AG04450 (cell line): ENCODE measurements at places on chromosomes 5 and 9.

GRCh38 chr5:128984480-128984879, 19.2 kb downstream of the SLC27A6 start:
- no peak for DNase-seq

DNA sequence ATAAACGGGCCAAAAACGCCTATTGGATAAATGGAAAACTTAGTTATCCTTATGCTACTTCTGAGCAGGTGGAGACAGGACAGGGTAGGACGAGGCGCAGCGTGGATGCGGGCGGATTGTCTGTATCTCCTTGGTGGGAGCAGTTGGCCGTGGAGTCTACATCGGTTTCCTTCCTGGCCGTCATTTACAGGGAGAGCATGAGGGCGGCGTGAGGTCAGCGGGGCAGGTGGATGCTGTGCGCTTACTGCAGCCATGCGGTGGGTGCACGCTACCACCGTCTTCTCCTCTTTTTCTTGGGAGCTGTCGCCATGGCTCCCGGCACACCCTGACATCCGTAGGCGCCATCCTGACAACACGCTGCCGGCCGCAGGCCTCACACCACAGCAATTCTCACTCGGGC, 121.3 kb downstream of the ADAMTS2 start:
- no peak for DNase-seq

- peak; percentile 20 for DNase-seq
Measured at GRCh38 chr5:38925154-38925925, 79.5 kb downstream of the OSMR start.

DNA sequence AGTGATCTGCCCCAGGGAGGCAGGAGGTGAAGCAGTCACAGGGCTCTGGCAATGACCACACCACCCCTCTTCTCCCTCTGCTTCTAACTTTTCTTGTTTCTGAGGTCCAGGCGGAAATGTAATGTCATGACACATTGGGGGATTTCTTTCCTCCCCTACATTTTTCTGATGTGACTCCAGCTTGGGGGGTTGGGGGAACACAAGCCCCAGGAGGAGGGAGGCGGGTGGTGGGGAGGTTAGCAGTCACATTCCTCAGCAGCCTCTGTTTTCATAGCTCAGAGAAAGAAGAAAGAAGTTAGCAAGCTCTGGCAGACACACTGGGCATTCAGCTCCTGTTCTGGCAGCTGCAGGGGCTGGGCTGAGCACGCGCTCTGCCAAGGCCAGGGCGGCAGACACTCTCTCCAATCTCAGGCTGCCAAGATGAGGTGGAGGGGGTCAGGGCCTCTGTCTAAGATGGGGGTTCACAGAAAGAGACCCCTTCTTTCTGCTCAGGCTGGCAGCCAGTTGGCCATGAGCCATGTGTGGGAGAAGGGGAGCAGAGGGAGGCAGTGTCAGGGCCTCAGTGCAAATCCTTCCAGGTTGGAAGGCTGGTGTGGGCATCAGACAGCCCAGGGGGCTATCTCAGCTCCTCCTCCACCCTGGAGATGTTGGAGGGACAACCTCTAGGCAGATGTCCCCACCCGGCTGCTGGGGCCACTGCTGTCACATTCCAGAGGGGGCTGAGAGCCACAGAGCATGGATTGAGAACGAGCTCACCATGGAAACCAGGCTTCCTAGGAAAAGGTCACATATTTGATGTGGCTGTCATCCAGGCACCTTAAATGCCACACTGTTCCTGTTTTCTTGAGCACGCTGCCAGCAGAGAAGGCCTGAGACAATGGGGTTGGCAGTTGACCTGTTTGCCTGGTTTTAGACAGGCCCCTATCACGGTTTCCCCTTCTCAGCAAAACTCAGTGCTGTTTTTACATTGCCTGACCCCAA, 20.1 kb upstream of the PFDN1 start:
- DNase-seq = peak; percentile 88

DNA sequence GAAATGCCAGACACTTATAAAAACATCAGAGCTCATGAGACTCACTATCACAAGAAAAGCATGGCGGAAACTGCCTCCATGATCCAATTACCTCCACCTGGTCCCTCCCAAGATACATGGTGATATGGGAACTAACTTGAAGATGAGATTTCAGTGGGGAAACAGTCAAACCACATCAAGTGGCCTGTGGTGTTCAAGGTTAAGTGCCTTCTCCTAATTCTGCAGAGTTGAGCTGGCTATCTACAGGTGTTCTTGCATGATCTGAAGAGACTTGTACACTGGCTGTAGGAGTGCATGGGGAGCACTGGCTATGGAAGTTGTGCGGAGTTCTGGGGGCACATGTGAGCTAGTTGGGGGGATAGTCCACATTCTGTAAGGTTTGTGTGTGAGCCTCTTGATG, 34.0 kb upstream of the CKS2 start:
- DNase-seq = no peak

GRCh38 chr9:36584620-36585460, 12.1 kb downstream of the MELK start:
- DNase-seq = no peak

DNA sequence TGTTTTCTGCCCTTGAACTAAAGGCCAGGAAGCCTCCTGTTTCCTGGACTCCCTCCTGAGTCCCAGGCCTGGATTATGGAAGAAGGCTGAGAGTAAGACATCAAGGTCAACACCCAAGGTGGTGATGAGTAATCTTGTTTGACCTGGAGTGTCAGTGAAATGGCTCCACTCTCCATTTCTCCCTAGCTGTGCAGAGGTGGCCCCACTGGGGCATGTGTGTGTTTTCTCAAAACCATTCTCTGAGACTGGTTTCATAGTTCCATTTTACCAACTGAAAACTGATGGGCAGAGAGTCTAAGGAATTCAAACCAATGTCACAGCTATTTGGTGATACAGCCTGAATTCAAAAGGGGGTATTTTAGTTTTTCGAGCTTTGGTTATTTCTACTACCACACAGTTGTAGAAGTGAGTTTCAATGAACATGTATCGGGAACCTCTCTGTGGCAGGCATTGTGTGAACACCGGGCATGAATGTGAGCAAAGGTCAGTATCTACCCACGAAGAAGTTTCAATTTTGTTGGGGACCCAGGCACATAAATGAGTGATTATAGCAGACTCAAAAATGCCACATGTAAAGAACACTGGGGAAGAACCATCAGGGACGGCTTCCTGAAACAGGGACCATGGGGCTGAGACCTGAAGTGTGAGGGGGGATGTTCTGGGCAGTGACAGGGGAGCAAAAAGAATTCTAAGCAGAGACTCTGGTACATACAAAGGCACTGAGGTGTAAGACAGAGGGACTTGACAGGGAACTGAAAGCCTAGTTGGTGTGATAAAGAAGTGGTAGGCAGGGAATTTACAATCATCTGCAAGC, 269.6 kb upstream of the KLF4 start:
- DNase-seq = no peak

GRCh38 chr5:136638084-136638483, 272.7 kb upstream of the TRPC7 start:
- DNase-seq = no peak

DNA sequence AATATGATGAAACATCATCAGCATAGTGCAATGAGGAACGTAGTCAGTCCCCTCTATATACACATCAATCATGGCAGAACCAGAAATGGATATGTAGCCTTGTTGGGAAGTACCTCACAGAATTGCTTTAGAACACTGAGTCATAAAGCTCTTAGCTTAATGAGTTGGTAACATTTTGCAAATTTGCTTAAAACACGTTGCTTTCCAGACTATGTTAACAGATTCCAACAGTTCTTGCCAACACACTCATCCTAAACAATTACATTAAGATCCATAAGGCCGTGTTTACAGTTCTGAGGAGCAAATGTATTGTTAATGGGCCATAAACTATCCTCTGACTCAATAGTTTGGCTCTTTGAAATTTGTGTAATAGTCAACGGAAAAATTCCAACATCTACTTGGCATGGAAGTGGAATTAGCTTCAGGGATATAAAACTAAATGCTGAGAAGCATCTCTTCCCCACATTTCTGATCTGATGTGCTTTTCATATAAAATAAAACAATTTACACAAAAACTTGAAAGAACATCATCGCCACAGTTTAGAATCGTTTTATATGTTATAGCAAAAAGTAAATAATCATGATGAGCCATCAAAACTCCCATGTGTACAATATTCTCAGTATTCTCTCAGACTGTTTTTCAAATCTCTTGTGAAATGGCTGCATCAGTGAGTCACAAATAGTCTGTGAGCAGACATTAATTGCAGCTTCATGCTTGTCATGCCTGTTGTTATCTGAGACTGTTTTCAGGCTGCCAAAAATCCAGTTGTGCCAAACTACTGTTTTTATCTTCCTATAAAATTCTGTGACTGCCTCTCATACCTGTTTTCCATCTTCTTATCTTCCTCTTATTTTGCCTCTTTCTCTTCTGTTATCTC, 291.9 kb downstream of the COX7C start:
- DNase-seq = peak; percentile 27

DNA sequence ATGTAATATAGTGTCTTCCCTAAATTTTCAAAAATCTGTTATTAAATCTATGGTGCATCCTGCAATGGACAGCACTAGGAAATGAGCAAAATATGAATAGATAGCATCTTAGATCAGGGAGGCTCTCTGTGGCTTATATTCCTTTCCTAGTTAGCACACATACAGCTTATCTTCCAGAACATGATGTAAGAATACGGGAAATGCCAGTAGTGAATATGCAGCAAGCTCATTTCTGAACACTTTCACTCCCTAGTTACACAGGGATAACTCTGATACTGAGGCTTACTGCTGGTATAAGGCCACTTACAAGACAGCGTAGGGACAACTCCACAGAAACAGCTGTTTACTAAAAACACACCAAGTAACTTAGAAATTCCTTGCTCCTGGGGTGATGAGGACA, 297.3 kb upstream of the SMARCA2 start:
- no peak for DNase-seq
